ENCODE measurements at places on chromosomes 6 and 20.

GRCh38 chr6:20927130-20927860, 393.0 kb downstream of the CDKAL1 start:
- DNase-seq, result no peak

DNA sequence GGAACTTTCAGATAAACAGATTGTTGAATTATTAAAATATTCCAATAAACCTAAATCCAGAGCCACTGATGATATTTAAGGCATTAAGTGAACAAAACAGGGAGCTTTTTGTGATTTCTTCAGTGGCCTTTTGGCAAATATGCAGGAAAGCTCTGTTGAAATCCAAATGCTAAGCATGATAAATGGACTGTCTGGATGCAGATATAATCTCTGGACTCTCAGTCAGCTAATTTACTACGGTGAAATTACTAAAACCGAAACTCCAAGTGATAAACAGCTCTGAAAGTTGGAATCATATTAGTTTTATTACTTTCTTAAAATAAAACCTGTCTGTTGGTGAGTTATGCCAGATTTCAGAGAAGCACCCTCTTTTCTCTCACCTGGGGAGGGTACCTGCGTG, 120.3 kb downstream of the IMPG1 start:
- DNase-seq, result no peak

- DNase-seq, result no peak
These were observed 18.8 kb downstream of the TMEM74B start for GRCh38 chr20:1165941-1166340.

- DNase-seq, result no peak
These were observed 89.0 kb upstream of the LYRM2 start for GRCh38 chr6:89727501-89727900.

- DNase-seq, result no peak
These were observed 433.2 kb upstream of the SPTLC3 start for GRCh38 chr20:12575352-12576095.

DNA sequence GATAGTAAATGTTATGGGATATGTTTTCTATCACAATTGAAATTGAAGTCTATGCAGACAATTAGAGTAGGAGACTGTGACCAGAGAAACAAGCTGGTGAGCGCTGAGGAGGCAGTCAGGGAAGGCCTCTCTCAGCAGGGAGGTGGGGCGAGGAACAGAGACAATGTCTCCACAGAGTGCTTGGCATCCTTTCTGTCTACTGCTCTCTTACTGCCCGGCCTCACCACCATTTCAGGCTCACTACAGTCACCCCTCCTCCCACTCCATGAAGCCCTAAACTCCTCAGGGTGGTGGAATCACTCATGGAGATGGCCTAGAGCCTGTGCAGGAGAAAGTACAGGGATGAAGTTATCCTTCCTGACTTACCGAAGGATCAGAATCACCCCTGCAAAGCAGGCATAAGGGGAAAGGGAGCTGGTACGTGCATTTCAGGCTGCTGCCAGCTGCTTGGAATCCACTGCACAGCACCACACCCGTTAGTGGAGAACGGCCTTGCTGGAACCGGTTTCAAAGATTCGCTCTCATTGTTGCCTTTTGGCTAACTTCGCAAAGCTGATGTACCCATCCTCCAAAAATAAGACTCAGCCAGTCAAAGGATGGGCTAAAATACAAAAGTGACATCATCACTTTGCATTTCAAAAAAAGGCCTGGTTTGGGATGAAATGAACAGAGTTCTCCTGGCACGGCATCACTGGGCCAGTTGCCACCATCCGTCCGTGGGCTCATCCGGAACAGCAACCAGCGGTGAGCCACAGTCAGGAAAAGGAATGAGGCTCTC, 67.3 kb downstream of the SLC22A23 start:
- no peak for DNase-seq

DNA sequence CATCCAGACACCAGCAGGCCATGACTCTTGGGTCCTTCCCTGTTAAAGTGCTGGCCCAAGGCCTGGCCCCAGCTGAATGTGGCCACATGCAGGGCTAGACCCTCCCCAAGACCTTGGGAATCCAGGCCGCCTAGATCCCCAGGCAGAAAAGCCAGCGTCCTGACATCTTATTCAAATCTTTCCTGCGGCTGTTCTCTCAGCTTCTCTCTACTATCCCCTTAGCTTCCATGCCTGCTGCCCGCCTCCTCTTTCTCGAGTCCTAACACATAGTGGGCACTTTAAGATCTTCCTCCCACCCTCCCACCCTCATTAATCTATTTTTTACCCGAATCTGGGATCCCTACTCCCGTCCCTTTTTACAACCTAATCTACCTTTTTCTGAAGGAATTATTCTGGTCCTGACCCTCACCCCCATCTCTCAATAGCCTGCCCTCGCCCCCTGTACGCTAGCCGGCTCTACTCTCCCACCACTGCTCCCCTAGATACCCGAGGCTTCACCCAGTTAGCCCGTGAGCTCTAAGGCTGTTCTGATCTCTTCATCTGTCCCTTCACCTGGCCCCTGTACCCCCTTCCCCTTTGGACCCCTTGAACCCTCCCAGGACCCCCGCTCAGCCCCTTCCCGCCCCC, at the start of gene CCHCR1:
Gene CCHCR1 (minus strand): TSS at position 290 of the 627 bp plus-strand sequence. CDS start 202 bp downstream, at position 88.
- no peak for DNase-seq

DNA sequence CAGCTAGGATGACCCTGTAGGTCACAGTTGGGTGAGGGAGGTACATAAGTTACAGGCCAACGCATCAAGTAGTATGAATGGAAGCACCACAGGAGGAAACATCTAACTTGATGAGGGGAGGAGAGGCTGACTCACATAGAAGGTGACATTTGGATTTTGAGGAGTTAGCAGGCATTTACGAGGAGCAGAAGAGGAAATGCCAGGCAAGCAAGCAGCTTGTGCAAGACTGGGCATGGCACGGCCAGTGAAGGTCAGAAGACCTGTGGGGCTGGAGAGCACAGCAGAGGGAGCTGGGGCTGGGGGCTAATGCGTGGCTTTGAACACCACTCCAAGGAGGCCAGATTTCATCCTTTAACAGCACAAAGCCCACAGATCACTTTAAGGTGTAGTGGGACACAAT, 37.8 kb downstream of the MUC22 start:
- DNase-seq, result no peak

GRCh38 chr6:80151635-80152034, 45.2 kb downstream of the BCKDHB start:
- no peak for DNase-seq

- DNase-seq, result peak; percentile 45
These were observed 110.3 kb upstream of the NUP153 start for GRCh38 chr6:17816921-17817611.

DNA sequence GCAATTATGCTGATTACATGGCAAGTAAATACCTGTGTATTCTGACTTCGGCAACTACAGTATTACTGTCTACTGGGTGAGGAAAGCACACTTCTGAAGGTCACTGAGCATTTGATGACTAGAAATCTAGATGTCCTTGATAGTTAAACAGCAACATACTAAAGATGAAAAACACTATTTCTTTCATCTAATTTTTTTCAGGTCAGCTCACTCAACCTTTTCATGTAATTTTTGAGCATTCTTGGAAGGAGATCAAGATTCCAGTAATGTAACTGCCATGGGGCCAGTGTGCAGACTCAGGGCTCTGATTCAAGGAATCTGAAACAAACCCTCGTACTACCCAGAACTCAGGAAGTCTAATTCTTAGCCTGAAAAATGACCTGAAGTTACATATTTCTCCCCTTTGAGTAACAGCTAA, 222.6 kb upstream of the TAB2 start:
- no peak for DNase-seq

- no peak for DNase-seq
These were observed 42.8 kb downstream of the CTCFL start for GRCh38 chr20:57482148-57482547.

- DNase-seq, result no peak
These were observed 6.1 kb downstream of the FOXF2 start for GRCh38 chr6:1395506-1395905.

DNA sequence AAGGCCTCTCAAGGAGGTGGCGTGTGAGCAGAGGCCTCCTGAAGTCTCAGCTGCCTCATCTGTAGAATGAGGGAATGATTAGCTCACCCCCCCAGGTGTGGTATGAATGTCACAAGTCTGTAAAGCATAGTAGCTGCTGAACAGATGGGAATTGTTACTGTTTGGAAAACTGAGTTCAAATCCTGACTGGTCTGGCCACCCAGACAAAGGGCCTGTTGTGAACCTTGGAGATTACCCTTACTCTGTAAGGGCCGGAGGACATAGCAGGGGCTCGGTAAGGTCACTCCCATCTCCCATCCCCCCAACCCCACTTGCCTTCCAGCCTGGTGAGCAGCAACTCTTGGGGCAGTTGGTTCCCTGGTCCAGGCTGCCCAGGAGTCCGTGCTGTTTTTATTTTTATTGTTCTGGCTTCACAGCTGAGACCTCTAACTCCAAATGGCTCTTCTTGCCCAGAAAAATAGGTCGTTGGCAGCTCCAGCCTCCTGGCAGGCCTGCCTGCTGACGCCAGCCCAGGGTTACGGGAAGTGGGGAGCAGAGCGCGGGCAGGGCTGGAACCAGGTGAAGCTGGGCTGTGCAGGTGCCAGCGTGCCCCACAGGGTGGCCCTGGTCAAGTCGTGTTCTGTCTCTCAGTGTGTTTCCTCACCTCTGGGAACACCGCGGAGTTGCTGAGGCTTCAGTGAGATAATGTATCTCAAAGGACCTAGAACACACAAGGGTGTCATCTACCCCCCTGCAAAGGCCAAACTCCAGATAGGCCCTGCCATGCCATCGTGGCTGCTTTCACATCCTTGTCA, 4.5 kb upstream of the SIRPA start:
- no peak for DNase-seq

- DNase-seq, result no peak
These were observed 64.9 kb downstream of the MAP3K4 start for GRCh38 chr6:161056451-161056850.

- no peak for DNase-seq
These were observed 325.1 kb downstream of the CDH26 start for GRCh38 chr20:60283281-60283680.

GRCh38 chr6:17022604-17023003, 79.2 kb upstream of the STMND1 start:
- DNase-seq, result no peak

DNA sequence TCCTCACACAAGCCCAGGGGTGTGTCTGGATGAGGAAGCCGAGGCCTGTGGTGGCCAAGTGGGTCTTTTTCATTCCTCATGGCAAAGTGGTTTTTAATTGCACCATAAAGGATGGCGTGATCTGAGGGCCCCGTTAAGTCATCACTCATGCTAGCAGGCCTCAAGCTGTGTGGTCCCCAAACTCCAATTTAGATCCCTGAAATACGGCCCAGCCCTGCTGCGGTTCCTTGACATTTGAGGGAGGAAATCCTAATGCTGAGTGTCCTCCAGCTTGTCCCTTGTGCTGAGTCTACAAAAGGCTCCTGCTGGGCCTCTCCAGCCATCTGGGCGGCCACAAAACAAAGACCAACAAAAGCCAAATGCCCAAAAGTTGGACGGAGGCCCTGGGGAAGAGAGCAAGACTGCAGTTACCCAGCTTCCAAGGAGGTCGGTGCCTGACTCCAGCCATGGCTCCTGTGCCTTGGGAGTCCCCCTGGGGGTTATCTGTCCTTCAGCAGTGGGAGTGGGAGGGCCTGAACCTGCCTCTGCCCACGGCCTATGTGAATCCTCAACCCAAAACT, 162.3 kb upstream of the PDE10A start:
- DNase-seq, result no peak

GRCh38 chr6:166640342-166641043, 13.4 kb upstream of the RPS6KA2 start:
- DNase-seq, result no peak

- DNase-seq, result no peak
These were observed 12.9 kb downstream of the COX7A2 start for GRCh38 chr6:75230484-75231325.

GRCh38 chr20:62147125-62147524, 3.6 kb downstream of the SS18L1 start:
- no peak for DNase-seq

GRCh38 chr6:15305496-15305895, 59.6 kb downstream of the JARID2 start:
- DNase-seq, result no peak

GRCh38 chr6:146361128-146361924, 182.3 kb upstream of the RAB32 start:
- DNase-seq, result no peak

GRCh38 chr6:108133594-108134179, 32.1 kb upstream of the NR2E1 start:
- peak; percentile 66 for DNase-seq

DNA sequence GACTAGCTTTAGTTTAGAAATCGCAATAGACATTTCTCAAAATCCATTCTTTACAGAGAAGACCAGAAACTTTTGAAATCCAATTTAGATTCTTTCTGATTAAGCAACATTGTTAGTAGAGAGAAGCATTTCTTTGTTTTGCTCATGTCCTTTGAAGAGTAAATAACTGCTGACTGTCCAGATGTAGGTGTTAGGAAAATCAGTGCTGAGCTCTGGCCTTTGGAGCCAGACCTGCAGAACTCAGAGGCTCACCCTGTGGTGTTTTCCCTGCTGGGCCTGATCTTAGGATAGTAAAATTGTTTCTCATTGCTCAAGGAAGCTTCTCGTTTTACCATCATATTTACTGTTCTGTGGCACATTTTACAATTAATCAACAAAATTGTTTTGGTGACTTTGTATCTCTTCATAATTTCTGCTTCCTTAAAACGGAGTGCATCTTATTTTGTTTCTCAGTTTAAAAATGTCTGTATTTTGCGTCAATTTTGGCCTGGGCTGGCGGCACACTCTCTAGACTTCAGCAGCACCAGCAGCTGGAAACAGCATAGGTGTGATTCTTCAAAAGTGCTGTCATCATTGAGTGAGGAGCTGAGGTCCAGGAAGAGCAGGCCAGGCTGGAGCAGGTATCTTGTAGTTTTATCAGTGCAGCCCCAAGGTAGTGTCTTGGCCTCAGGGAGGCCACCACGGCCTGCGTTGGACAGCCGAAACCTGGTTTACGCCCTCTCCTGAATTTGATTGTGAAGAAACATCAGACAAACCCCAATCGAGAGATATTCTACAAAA, 8.3 kb upstream of the ZDHHC14 start:
- DNase-seq, result no peak

DNA sequence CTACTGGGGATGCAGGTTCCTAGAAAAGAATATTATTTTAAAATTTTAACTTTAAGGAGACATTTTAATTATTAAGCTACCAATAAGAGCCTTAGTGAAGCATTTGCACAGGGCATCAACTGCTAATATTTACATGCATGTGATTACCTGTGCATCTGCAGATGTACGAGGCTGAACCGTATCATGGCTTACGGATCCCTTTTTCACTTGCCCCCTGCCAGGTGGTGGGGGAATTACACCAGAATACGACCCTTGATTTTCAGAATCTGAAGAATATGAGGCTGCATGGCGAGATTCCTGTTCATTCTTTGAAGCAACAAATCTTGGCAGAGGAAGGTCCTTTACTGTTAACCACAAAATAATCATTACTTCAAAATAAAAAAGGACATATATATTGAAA, 42.7 kb downstream of the REPS1 start:
- DNase-seq, result no peak

All from kidney epithelial cell (primary cell).